ENCODE measurements at places on chromosomes 12 and 14.

DNA sequence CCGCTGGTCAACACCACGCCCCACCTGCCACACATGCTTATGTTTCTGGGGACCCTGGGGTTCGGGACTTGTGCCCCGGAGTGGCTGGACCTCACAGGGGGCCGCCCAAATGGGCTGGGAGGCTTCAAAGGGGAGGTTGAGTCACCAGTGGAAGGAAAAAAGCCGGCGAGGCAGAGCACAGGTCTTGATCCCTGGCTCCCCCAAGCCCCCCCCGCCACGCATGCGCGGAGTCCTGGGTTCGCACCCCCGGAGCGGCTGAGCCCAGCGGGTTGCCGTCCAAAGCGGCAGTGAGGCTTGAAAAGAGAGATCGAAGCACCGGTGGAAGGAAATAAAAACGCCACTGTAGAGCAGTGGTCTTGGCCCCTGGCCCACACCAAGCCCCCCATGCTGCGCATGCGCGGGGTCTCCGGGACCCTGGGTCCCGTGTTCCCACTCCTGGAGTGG is 313.5 kb downstream of the ALG10 start:
- no peak for DNase-seq

DNA sequence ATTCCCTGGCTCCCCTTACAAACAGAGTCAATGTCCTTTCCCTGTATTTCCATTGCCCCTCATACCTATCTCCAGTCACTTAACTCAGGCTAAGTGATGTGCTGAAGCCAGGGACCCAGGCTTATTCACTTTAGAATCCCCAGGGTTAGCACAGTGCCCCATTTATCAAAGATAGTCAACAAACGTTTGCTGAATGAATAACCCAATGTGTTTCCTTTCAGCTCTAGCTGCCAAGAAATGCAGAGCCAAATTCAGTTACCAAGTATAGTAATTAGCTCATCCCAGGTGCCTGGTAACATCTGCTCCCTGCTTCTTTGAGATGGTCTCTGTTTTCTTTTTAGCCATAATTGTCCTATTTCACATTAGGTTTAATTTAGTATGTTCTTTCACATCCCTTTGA is 189.5 kb downstream of the PHLDA1 start:
- no peak for DNase-seq

DNA sequence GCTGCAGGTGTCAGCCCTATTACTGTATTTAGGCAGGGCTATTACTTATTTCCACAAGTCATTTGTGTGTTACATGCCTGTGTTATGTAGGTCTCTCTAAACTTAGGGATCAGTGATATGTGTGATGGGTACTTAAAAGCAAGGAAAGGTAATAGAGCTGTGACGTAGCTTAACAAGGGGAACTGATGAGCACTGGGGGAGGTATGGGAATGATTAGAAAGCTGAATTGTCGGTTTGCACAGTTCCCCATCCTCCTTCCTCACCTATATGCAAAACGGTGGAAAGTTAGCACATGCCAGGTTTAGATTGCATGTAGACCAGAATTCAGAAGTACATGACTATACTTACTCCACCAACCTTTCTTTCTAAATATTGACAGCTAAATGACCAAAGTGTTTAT is 494.3 kb upstream of the GARIN6 start:
- DNase-seq: no peak

DNA sequence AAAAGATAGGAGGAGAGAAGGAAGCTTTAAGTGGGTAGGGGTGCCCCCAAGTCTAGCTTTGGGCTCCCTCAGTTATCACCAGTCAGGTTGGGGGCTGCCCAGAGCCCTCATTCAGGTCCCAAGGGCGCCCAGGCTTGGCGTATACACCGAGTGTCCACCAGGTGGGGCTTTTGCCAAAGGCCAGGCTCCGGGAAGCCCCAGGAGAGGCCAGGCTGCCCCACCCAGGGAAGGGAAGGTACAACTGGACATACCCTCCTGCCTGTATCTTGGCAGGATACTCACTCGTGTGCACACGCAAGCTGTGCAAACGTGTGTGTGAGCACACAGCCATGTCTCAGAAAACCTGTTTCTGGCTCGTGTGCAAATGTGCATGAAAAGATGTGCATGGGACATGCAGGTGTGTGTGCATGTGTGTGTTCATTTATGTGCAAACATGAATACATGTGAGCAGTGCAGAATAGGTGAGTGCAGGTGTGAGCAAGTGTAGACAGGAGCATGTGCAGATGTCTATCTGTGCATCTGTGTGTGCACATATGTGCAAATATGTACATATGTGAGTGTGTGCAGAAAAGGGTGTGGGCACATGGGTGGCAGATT is 103.9 kb upstream of the MYL2 start:
- DNase-seq: no peak

GRCh38 chr14:49944501-49944900 is 51.6 kb downstream of the ARF6 start:
- DNase-seq: no peak
